ENCODE measurements at places on chromosomes 12 and 14.

DNA sequence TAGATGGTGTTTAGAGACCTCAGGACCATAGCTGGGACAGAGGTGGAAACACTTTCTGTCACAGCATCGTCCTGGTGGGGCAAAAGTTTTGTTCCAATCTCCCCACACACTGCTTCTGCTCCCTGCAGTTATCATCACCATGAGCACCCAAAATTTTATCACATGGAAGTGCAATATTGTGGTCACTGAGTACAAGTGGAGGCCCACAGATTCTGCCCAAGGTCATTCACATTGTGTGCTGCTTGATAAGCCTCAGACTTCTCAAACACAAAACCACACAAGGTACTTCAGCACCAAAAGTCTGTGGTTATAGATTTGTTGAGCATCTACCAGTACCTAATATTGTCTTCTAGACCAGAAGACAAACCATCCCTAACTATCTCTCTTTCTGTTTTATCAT lies 554 bp upstream of the KRT77 start:
- ATAC-seq, result no peak

DNA sequence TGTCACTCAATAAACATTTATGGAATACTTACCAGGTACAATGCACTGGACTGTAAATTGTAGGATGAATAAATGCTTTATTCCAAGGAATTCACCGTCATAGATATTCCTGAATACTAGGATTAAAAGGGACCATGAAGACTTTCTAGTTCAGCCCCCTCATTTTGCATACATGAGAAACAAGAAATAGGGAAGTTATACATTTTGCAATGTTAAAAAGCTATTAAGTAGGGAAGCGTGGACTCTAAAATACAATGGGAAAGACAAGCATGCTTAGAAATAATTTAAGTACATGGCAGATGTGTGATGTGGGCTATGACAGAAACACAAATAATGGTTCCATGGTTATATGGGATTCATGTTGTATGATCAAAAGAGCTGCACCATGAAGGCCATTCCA lies 89.4 kb upstream of the SYT10 start:
- ATAC-seq, result no peak

GRCh38 chr14:104690861-104691455 lies 1.5 kb downstream of the INF2 start:
- ATAC-seq, result no peak

DNA sequence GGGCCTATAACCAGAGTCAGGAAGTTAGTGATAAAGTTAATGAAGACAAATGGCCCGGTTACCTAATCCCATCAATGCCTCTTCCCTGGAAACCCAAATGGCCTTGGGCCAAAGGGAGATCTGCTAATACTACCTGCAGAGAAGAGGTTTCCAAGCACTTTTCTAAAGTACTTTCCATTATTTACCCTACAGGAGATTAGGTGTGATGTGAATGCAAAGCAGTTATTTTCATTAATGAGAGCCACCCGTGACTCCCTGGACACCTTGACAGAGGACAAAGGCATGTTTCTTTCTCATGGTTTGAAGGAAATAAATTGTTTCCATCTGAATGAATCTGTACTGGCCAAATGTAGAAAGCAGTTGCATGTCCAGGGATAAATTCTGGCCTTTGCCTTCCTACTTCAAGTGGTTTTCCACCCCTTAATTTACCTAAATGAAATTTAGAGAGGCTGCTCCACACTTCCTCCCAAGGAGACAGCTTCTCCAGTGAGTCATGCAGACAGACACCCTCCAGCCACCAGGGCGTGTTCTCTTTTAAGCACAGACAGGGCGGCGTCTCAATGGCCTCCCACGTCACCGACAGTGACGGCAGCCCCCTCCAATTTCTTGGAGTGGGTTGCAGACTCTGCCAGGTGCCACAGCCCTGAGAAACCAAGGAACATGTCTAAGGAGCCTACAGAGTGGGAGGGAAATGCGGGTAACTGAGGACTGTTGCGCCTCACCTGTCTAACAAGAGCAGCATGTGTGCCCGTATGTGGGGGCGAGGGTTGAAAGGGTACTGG lies 43.9 kb upstream of the GNPNAT1 start:
- peak; percentile 80 for ATAC-seq

DNA sequence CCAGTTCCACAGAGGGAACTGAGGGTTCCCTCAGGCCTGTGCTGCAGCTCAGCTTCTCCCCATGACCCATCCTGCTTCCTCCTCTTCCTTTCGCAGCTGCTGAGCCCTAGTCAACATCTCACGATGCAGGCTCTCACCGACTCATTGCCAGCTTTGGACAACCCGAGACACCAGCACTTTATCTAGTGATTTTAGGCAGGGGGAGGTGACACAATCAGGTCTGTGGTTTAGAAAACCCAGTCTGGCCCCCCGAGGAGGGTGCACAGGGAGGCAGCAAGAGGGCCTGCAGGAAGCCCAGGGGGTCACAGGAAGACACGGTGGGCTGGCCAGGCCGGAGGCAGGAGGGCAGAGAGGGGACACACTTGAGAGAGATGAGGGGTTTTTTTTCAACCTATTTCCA lies 35.4 kb downstream of the DIO3 start:
- no peak for ATAC-seq

DNA sequence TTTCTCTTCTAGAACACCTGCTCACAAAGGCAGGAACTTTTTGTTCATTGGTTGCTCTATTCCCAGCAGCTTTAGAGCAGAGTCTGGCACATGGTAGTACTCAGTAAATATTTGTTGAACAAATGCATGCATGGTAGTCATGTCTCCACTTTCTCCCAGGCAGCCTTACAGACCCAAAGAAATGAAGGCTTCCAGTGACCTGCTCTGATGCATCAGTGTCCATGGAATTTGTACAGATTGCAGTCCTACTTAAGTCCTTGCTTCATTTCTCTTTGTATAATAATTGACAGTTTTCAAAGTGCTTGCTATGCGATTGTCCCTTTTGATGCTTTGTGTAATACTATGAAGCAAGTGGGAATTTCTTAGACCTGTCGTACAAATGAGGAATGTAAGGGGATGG lies 119.6 kb downstream of the DERA start:
- no peak for ATAC-seq

- ATAC-seq, result no peak
These were observed 135.4 kb downstream of the UNC79 start for GRCh38 chr14:93566065-93566693.

DNA sequence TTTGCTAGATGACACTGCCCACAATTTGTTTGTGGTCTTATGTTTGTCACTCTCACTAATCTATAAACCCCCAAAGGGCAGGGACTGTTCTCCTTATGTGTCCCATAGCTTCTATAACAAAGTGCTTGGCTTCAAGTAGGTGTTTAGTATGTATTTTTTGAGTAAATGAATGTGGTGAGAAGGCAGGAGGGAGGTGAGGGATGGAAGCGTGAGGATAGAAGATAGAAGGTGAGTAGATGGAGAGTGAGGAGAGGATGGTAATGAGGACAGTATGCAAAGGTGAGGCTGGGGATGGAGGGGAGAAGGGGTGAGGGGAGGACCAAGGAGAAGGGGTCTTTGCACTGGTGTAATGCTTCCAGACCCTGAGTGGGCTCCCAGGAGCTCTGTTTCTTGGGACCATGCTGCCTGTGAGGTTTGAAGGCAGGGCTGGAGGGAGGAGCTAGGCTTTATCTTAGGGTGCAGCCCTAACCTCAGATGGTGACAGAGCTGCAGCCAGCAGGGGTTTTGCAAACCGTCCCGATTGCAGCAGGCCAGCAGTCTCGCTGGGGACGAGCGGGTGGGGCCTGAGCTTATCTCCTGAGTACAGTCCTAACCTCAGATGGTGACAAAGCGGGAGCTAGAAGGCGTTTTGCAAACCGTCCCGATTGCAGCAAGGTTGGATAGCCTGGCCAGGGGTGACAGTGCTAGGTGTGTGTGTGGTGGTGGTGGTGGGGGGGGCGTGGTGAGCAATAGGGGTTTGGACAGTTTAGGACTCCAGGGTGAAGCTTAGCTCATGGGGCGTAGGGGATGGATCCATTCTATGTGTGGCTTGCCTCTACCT lies 6.5 kb downstream of the CEBPE start:
- ATAC-seq, result no peak

- ATAC-seq, result no peak
These were observed 298.4 kb downstream of the SYT1 start for GRCh38 chr12:79162948-79163347.

- peak; percentile 78 for ATAC-seq
These were observed at the start of gene LGR5 for GRCh38 chr12:71439613-71440344. Gene LGR5, plus strand, starts transcription at chr12:71439798. Its CDS starts 283 bp downstream, at chr12:71440081.

DNA sequence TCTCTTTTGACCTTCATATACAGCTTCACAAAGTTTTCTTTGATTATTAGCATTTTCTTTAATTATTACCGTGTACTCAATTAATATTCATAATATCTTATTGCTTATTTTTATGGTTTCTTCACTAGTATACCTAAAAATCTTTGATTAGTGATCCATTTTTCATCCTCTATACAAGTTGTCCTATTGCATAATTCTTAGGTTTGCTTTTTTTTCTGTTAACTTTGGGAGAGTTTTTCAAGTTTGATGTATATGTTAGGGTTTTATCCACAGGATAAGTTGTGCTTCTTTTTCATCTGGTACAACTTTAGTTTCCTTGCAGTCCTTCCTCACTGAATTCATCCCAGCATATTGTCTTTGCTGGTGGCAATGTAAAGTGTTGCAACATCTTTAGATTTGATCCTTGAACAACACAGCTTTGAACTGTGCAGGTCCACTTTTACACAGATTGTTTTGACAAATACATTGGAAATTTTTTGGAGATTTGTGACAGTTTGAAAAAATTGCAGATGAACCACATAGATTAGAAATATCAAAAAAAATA lies 88.6 kb upstream of the NAV3 start:
- ATAC-seq, result no peak

DNA sequence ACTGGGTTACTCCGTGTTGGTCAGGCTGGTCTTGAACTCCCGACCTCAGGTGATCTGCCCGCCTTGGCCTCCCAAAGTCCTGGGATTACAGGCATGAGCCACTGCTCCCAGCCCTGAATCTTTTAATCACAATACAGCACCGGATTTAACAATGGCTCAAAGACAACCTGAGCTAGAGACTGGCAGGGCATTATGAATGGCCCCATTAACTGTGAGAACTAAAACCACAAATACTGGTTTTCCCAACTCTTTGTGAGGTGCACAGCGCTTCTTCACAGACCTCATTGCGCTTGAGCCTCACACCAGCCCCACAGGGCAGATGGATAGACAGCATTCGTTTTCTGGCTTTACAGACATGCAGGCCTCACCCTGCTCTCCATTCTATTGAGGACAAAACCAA lies 107.0 kb upstream of the FKBP4 start:
- ATAC-seq, result no peak

DNA sequence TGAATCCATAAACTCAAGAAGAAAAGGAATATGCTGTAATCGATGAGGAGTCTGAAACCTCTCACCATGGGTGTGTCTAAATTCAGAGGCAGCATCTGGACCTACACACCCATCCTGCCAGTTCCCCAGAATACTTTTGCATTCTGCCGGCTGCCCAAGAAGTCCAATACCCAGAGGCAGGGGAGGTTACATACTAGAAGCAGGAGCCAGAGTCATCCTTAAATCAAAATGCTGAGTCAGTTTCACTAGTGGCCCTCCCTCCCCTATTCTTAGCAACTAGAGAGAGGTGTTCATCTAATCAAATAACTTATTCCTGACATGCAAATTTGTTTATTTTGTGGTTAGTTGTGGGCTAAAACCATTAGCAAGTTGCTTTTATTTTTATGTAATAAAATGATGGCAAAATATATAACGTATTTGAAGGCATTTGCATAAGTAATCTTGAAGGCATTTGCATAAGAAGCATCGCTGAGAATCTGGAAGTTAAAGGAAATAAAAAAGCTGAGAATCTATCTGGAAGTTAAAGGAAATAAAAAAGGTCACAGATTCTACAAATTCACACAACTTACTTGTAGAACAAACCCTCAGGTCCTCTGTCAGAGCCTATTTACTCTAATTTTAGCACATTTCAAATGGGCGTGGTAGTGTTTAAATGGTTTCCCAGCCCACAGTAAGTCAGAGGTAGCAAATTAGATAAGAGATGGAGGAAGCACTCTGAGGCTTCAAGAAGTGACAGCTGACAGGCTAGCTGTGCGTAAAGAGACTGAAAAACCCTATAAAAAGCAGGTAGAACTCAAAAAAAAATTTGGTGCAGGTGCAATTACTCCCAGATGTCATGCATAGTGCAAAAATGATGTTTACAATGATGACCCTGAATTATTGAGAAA lies 7.8 kb downstream of the BHLHE41 start:
- ATAC-seq, result no peak

GRCh38 chr14:99742074-99742473 lies 51.1 kb upstream of the EML1 start:
- no peak for ATAC-seq

DNA sequence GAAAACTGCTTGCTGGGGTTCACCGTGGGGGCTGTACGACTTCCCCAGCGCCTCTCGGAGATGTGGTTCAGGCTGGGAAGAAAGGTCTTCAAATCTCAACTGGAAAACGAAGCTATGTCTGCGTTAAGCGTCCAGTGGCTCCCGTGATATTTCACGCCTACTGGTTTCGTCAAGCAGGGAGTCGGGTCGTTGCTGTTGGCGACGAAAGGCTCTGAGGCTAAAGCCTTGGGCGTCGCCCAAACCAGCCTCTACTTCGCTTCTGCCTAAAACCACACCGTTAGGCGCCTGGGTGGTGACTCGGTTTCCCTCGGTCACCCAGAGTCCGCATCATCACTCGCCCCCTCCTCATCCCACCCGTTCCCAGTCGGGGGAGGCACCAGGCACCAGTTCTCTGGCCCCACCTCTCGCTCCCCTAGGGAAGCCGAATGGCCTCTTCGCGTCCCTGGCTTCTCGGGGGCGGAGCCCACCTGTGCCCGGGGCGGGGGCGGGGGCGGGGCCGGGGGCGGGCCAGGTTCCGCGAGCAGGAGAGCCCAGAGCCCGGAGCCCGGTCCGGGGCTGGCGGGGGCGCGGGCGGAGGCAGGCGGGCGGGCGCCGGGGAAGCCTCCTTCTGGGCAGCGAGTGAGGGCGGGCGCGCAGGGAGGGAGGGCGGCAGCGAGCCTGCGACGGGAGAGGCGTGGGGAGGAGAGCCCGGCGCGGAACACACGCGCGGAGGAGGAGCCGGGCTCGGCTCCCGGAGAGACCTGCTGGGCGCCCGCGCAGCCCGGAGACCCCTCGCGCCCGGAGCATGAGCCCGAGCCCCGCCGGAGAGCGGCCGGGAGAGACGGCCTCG lies at the start of gene B4GALNT3:
Gene B4GALNT3 (plus strand): TSS at position 510 of the 829 bp plus-strand sequence. CDS start 438 bp downstream, outside the sequence.
- ATAC-seq, result peak; percentile 58

DNA sequence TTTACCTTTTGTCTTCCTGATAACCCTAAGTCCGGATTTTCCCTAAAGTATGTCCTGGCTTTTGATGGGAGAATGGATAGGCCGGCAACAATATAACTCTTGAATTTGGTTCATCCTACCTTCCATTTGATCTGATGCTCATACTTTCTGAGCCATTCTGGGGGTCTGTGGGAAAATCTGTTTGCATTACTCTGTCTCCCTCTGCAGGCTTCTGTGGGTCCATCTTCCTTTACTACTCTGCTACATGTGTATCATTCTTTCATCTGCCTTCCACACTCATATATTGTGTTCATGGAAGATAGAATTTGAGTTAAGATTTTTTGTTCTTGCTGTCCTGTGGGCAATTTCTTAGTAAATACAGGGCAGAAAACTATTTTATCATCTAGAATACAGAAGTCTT lies 101.5 kb downstream of the NAV3 start:
- ATAC-seq, result 0 out of 3 replicates have a peak, but pooled peaks have one; percentile 44

All from SK-N-SH treated with all-trans-retinoic acid at 6 μM for 48 hours (cell line).